Activated T-cell treated with anti-CD3 and anti-CD28 coated beads, Interleukin-2, amount 50 U/mL, for 24 hours (primary cell): ENCODE measurements at places on chromosomes 3 and 15.

DNA sequence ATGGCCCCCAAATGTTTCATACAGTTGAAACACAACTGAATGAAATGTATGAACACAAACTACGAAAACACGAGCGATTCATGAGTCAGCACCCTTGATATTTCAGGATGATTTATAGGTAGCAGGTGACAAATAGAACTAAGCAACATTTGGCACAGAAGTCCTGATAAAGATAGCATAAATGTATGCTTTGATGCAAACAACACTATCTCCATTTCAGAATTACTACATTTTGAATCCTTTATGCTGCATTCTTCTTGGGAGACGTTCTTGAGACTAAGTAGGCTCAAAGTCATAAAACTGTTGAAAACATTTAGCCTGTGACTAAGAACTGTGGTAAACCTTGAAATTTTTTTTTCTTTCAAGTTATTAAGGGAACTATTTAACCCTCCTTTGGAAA lies 200.3 kb upstream of the ICE2 start:
- no peak for DNase-seq

- DNase-seq = no peak
These were observed 672 bp downstream of the NEDD4 start for GRCh38 chr15:55992769-55993110.

DNA sequence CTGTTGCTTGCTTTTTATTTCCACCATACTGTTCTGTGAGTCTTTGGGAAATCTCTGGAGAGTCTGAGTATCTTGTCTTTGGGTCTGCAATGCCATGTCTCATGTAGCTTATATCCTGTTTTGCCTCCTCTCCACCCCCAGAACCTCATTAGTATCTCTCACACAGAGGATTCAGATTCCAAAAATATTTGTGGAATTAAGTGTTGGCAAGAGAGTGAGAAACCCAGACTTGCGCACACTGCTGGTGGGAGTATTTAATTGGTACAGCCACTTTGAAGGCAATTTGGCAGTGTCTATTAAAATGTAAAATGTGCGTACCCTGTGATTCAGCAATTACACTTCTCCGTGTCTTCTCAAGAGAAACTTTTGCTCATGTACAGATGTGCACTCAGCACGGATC lies 68.6 kb downstream of the ZNF621 start:
- DNase-seq = no peak

DNA sequence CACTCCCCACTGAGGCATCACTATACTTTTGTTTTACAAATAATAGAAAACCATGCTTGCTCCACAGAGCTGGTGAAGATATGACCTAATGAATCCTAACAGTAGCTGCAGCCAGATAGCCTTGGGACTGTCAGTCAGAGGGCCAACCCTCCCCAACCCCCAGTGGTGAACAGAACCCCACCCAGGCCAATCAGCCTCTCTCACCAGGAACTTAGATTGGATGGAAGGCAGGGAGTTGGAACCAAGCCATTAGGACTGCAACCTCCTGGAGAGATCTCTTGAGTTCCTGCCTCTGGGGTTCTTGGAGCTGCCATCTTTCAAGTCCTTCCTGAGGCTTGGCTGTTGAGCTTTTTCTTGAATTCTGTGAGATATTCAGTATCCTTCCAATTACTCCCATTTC lies 3.0 kb upstream of the MRPS22 start:
- DNase-seq = no peak

GRCh38 chr15:88769161-88769971 lies 33.9 kb upstream of the ACAN start:
- DNase-seq = no peak

GRCh38 chr3:169879845-169880575 lies 10.3 kb upstream of the LRRC31 start:
- DNase-seq = no peak

- DNase-seq = no peak
These were observed 36.5 kb upstream of the PDZRN3 start for GRCh38 chr3:73661265-73661664.

- DNase-seq = no peak
These were observed 356.8 kb upstream of the NR2F2 start for GRCh38 chr15:95973566-95974256.

- no peak for DNase-seq
These were observed 30.6 kb downstream of the CMTM7 start for GRCh38 chr3:32421991-32422859.

- DNase-seq = no peak
These were observed 85.7 kb downstream of the MEGF11 start for GRCh38 chr15:66167854-66168253.

DNA sequence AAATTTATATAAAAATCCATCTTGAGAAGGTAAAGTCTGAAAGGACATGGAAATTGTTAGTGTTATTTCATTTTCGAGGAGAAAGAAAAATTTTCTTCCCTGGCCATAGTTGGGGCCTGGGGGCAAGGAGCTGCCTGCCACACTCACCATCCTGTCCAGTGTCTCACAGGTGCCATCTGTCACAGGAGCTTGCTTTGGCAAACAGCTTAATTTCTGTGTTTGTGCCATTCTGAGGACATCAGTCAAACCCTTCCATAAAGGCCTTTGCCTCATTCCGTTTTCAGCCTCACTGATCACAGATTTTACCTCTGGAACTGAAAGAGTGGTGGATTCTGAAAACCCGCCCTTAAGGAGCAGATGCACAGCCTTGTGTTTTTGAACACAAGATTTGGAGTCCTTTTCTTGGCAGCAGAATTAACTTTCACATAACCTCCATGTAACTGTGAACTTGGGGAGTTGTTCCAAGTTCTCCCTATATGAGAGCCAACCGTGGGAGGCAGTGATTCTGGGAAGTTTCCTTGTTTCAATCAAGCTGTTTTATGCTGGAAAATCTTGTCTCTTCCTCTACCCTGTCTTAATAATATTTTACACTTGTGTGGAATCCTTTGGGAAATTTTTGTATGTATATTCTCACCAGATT lies 254.7 kb downstream of the CACNA2D3 start:
- no peak for DNase-seq

DNA sequence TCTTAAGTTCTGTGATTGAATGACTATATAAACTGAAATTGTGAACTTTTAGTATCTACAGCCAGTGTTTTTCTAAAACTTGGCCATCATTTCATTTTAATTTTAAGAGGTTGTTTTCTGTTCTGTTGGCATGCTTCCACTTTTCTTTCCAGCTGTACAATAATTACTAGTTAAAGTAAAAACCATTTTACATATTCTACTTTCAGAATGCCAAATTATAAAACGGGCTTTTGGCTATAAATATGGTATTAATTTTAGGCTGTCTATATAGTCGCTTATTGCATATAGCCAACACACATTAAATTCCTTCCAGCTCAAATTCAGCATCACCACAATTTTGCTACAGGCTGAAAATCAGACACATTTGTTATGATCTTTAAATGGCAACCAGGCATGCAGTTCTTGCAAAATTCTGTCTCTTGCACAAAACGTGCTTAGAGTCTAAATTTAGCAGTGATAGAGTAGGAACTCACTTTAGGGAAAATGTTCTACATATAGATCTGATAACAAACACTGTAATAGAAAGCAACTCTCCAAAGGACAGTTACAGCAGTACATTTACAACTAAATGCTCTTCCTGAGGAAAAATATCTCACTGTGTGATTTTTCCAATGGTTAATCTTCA lies 81.1 kb downstream of the BTD start:
- DNase-seq = no peak

DNA sequence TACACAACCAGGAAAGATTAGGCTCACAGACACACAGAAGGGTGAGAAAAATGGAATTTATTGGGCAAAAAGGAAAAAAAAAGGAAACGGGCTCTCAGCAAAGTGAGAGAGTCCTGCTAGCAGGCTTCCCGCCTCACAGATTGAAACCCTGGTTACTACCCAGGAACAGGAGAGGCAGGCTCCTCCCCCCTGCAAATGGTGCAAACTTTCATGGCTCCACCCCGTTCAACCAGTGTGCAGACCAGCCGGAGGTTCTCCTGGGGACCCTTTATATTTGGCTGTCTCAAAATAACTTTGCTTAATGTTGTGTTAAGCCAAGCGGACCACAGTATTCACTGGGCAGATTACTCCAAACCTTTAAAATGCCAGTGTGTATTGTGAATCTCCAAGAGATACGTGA lies 40.3 kb downstream of the IL1RAP start:
- no peak for DNase-seq

DNA sequence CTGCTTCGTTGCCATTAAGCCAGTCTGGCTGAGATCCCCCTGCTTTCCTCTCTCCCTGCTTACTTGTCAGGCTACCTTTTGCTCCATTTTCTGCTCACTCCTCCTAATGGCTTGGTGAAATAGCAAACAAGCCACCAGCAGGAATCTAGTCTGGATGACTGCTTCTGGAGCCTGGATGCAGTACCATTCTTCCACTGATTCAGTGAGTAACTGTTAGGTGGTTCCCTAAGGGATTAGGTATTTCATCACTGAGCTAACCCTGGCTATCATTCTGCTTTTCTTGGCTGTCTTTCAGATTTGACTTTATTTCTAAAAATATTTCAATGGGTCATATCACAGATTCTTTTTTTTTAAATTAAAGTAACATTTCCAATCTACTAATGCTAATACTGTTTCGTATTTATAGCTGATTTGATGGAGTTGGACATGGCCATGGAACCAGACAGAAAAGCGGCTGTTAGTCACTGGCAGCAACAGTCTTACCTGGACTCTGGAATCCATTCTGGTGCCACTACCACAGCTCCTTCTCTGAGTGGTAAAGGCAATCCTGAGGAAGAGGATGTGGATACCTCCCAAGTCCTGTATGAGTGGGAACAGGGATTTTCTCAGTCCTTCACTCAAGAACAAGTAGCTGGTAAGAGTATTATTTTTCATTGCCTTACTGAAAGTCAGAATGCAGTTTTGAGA lies 25.0 kb downstream of the CTNNB1 start:
- DNase-seq = no peak

DNA sequence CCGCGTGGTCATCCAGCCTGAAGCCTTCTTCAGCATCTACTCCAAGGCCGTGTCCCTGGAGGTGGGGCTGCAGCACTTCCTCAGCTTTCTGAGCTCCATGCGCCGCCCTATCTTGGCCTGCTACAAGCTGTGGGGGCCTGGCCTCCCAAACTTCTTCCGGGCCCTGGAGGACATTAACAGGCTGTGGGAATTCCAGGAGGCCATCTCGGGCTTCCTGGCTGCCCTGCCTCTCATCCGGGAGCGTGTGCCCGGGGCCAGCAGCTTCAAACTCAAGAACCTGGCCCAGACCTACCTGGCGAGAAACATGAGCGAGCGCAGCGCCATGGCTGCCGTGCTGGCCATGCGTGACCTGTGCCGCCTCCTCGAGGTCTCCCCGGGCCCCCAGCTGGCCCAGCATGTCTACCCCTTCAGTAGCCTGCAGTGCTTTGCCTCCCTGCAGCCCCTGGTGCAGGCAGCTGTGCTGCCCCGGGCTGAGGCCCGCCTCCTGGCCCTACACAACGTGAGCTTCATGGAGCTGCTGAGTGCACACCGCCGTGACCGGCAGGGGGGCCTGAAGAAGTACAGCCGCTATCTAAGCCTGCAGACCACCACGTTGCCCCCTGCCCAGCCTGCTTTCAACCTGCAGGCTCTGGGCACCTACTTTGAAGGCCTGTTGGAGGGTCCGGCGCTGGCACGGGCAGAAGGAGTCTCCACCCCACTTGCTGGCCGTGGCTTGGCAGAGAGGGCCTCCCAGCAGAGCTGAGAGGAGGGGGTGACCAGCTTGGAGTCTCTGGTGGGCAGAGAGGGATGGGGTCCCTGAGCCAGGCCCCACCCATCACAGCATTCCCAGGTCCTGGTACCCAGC lies 37.9 kb downstream of the GOLGA6A start:
- no peak for DNase-seq

DNA sequence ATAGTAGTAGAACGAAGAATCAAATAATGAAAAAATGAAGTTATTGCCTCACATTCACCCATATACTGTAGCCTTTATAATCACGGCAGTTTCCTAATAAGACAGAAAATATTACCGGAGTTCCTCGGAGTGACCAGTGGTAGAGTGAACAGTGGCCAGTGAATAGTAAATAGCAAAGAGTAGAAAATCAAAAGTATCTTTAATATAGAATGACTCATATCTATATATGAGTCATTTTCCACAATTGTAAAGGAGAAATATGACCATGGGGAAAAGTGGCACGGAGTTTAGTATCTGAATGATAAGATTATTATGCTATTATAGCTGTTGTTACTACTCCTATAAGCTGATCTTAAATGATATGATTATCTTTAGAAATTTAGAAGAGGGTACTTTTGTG lies 38.5 kb downstream of the ZBTB20 start:
- DNase-seq = no peak

DNA sequence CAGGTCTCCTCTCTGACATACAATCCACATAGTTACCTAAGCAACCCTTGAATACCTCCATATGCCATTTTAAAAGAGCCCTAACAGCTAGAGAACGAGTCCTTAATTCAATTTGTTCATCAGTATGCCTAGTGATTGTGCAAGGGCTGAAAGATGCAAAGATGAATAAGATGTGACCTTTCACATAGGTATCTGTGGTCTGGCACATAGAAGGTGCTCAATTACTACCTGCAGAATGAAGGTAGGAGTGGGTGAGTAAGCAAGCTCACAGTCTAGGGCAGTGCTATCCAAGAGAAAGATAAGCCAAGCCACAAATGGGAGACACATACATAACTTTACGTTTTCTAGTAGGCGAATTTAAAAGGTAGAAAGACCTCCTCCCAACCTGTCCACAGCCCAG lies 157.9 kb downstream of the OSBPL10 start:
- no peak for DNase-seq

DNA sequence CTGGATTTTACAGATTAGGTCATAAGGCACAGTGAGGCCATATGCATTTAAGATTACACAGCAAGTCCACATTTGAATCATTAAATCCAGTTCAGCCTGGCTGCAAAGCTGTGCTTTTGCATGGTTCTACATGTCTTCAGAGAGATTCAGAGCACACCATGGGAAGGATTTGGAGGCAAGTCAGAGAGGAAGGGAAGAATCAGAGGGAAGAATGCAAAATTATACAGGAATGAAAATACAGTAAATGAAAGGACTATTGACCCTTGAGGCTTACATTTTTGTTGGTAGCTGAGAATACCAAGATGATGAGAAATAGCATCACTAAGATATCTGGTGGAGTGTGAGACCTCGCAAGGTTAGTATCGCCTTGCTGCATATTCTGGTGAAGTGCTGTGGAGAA lies 13.9 kb downstream of the FILIP1L start:
- DNase-seq = no peak

DNA sequence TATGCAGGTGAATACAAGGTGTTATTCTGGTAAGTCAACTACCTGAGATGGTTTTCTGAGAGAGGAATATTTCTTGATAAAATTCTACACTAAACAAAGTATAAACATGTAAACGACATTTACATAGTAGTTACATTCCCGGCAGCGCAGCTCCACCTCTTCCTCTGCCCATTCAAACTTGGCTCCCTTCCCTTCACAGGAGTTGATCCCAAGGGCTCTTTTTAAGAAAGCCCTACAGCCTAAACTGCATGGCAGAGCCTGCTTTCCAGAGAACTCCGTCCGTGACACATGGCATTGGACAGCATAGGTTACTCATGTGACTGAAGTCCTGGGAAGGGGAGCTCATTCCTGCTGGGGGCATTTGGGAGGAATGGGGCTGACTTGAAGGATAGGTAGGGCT lies 22.0 kb upstream of the LCTL start:
- DNase-seq = no peak
